ENCODE measurements at places on chromosomes 7 and 10.

DNA sequence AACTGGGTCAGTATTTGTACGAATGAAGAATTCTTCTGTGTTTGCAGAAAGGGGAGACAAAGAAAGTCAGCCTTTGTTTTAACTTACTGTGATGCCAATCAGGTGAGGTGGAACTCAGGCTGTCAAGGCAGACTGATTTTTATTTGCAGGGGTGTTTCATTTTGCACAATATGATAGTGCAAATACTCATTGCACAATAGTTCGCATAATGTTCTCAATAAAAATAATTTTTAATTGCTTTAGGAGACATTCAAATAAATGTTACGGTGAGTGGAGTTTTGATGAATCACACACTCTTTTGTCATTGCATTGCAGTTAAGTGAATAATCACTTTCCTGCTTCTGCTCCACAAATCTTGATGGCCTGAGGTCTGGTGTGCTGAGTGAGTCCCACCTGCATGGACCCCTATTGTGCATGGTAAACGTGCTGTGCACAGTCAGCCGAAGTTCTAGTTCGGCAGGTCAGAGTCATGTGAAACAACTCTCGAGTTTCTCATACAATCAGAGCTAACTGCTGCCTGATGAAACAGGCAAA lies 141.3 kb upstream of the FZD8 start:
- no peak for DNase-seq

- DNase-seq, result no peak
Observed at GRCh38 chr7:155798673-155799439, 13.4 kb downstream of the SHH start.

GRCh38 chr10:6110136-6110535 lies 21.3 kb downstream of the RBM17 start:
- no peak for DNase-seq

GRCh38 chr10:119455609-119456434 lies 86.7 kb downstream of the RGS10 start:
- DNase-seq, result no peak

All from hippocampal formation (tissue), 2 donors.